GM20000 (cell line): ENCODE measurements at places on chromosomes 2 and 18.

DNA sequence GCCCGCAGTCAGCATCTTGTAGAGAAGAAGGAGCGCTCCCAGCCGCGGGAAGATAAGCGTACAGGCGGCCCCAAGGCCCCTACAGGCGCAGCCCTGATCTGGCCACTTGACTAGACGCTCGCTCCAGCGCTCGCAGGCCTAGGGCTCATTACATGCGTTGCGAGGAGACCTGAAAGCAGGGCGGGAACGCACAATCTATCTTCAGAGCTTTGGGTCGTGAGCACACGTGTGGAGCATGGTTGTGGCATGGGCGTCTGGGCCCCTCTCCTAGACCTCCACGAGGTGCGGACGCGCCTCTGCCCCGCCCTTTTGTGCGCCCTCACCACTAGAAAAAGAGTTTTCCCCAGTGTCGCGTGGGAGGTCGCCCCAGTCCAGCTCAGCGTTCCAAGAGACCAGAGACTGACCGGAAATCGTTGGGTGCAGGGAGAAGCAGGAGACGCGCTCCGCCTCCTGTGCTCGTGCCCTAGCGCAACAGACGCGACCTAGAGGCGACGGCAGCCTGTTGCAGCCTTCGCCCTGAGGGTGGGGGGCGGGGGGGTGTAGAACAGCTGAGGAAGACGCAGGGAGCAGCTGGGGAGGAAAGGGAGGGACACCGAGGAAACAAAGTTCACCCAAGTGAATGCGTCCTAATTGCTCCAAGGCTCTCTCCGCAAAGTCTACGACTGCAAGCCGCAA is 12.6 kb downstream of the NR4A2 start:
- no peak for DNase-seq

DNA sequence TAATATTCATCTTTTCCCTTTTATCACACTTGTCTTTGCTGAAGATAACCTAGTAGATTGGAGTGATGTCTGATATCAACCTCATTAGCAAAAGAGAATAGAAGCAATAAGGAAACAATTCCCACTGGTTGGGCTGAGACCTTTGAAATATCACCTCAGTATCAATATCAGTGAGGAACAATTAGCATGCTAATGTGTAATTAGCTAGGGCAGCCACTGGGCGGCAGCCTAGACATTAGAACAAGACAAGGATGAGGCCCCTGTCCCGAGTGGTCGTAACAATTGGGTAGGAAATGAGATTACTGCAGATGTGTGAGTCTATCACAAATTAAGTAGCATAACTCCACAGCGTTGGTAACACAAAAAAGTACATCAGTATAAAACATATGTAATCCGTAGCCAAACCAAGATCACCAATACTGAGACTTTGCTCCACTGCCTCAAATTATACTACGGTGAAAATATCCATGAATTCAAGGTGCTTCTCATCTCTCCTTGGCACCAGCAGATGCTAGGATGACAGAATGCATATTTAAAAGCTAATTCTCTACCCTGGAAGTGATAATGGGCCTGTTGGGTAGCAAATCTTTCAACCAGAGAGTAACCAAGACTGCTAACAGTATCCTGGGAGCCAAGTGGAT is 99.1 kb downstream of the ALPK2 start:
- peak; percentile 61 for DNase-seq

GRCh38 chr2:45823723-45824206 is 172.3 kb downstream of the PRKCE start:
- no peak for DNase-seq

DNA sequence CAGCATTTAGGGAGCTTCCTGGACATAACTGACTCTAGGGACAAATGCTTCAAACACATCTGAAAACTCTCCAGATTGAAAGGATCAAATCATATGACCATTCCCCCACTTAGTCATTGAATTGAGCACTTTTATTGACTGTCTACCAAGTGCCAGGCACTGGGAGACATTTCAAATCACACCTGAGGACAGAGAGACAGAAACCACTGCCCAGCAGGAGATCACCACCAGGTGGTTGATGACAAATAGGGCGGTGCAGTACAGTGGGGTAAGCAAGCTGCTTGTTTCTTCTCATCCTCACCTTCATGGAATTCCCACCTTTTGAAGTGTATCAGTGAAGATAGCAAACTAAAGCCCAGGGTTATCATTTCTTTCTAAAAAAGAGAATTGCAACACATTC is 19.0 kb upstream of the CXCR4 start:
- no peak for DNase-seq

GRCh38 chr2:118634876-118635275 is 212.6 kb downstream of the EN1 start:
- DNase-seq = no peak

DNA sequence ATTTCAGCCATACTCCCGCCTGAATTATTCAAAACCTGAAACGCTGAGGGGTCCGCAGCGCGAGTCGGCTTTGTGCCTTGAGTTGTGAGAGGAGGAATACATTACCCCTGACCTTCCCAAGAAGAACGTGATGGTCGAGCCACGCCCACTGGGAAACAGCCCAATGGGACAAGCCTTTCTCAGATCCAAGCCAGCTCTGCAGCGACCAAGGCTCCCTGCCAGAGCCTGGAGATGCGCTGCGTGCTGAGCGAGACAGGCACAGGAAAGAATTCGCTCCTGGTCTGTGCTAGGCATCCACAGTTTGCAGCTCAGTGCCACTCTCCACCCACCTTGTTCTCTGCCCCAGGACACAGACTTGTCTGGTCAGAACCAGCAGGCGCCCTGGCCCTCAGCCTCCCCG is 74.1 kb upstream of the GLI2 start:
- no peak for DNase-seq

- DNase-seq = no peak
Measured at GRCh38 chr2:157442191-157442590, 1.7 kb downstream of the CYTIP start.

- DNase-seq = peak; percentile 39
Measured at GRCh38 chr2:165793161-165793778, 777 bp downstream of the GALNT3 start.

GRCh38 chr2:207202645-207203044 is 36.9 kb upstream of the KLF7 start:
- no peak for DNase-seq

- DNase-seq = no peak
Measured at GRCh38 chr2:105432044-105432399, 33.2 kb upstream of the FHL2 start.

GRCh38 chr2:144438801-144439631 is 80.9 kb downstream of the ZEB2 start:
- DNase-seq = no peak

DNA sequence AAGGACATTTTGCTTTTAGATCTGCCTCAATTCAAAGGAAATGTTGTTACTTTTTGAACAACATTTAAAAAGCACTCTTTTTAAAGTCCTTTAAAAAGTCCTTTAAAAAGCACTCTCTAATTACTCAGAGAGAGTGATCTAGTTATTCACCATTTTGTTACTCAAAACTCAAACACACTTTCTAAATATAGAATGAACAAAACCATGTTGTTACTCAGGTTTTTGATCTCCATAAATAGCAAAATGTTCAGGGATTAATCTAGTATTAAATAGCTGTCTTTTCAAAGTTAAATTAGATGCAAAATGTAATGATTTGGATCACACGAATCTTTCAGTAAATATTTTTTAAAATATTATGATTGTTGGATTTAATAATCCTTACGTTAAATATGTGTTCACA is 143.5 kb upstream of the BOD1L2 start:
- DNase-seq = no peak

GRCh38 chr2:215693193-215693998 is 257.5 kb upstream of the FN1 start:
- DNase-seq = no peak

- DNase-seq = no peak
Measured at GRCh38 chr2:152407806-152408205, 72.8 kb downstream of the FMNL2 start.

DNA sequence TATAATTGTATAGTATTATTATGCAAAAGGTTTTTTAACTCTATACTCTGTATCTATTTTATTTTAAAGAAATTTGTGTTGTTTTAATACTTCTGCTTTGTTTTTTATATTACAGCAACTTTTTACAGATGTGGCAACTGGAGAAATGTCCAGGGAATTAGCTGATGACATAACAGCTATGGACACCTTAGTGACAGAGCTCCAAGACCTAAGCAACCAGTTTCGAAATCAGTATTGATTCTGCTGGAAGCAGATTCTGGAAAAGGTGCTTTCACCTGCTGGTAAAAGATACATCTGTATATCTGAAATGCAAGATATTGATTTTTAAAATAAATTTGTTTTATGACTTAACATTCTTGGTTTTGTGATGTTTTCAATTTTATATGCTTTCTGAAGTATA is 126.1 kb upstream of the LTBP1 start:
- DNase-seq = no peak

- no peak for DNase-seq
Measured at GRCh38 chr2:229344151-229344551, 73.1 kb upstream of the PID1 start.

DNA sequence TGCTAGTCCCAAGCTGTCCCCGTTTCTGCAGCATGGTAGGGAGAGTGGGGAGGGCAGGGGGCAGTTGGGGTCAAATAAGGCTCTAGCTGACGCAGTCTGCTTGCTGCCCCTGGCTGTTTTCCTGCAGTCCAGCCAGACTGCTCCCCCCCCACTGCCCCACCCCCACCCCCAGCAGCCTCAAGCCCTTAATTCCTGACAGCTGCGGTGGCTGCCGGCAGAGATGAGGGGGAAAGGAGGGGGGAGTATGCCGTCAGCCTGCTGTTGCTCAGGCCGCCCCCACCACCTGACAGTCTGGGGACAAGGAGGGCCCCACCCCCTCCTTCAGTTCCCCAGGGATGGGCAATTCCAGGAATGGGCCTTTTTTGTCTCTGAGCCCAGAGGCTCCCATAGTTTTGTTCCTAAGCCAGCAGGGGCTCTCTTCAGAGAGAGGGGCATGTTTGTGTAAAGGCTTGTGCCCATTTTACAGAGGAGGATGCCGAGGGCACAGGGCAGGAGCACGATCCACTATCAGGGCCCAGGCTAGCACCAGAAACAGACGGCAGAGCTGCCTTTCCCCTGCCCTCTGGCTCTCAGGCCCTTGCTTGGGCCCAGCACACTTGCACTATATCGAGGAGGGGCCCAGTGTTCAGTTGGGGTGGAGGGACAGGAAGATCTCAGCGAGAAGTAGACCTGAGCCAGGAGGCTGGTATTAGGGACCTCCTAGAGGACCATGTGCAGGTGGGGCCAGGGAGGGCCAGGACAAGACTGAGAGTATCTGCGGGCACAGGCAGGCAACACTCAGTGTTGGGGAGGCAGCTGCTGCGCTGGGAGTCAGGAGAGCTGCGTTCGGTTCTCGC is 1.5 kb upstream of the WNT10A start:
- DNase-seq = no peak

DNA sequence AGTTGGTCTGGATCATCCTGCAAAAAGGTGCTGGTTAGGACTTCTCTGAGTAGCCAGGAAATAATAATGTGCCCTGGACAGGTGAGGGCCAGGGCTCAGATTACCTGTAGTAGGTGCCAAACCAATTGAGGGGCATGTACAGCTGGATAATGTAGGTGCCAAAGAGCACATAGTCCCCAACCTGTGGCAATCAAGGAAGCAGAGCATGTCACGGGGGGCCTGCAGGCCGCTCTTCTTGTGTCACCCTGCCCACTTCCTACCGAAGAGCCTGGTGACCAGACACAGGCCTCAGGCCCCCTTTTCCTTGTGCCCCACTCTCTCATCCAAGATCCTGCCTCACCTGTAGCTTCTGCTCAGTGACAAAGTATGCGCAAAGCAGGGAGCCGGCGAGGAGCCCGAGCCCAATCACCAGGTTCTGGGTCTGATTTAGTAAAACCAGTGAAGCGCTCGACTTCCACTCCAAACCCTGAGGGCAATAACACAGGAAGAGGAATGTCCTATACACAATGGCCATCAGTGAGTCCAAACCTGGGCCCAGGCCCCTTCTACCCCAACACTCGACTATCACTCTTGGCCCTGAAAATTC is 5.2 kb downstream of the ABCB6 start:
- DNase-seq = no peak

GRCh38 chr2:76039505-76039904 is 328.8 kb upstream of the GCFC2 start:
- DNase-seq = no peak

DNA sequence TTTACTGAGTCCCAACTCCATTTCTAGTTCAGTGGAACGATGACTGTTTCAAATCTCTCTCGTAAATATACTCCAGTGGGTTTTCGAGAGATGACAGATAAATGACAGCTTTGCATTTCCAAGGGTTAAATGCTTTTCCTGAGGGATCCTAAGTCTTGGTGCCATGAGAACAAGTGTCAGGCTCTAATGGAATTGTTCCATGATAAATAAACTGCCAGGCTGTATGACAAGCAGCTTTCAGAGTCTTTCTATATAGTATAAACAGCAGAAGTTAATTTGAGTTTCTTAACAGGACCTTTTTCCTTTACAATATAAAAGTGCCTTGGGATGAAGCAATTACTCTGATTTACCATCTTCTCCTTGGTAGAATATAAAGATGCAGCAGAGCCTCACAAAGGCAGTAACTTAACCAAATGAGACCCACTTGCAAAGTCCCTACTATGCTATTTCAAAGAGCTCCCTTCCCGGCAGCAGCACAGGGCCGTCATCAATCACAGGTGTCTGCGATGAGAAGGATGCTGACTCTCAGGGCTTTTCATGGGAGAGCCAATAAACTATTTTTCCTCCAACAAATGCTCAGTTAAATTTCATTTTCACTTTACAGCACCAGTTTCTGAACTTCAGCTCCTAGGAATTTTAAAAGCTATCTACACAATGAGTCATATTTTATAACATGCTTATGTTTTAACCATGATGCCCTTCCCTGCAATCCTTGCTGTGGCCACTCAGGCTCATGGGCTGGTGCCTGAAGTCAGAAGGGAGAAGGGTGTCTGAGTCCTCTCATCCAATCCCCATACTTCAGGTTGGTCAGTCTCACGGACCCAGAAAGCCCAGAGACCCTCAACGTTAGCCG is 123.8 kb downstream of the AFF3 start:
- no peak for DNase-seq

GRCh38 chr2:60899230-60899891 is 18.0 kb downstream of the REL start:
- DNase-seq = peak; percentile 39

DNA sequence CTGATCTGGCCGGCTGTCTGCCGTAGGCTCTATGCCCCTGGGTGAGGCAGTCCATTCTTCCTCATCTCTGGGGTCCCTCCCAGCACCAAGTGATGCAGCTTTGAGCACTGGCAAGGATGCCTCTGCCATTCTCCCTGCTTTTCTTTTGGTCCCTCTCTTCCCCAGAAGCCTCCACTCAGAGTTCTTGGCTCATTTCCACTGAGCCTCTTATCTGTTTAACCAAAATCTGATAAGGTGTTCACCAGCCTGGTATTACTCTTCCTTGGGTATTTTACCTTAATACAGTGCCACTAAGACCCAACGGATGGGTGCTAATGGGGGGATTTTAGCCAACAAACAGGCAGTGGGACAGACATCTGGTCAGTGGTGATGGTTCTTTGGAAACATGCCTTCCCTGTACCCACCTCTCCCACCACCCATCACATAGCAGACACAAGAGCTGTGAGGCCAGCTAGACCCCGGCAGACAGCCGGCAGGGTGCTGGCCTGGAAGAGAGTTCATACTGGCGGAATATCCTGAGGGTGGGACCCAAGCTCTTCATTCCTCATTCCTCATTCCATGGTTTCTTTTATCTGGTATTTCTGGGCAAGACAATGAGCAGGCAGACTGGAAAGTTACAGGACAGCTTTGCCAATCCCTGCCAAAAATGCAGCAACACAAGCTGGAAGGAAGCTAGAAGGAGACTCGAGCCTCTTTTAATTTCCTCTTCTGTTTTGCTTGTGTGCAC is 34.6 kb downstream of the ZBTB7C start:
- DNase-seq = no peak
